ENCODE measurements at places on chromosomes 6 and 20. TPM values are rescaled to one million over a fixed set of nuclear protein-coding genes. Genes with fewer than 3 reads are reported as not detected.

- DNase-seq, result no peak
Measured at GRCh38 chr20:40173872-40174271, 515.2 kb downstream of the MAFB start.

Gene SMLR1
- not detected for total RNA-seq

Gene CALHM5
- not detected for total RNA-seq

GRCh38 chr6:87714093-87714842, 12.2 kb upstream of the AKIRIN2 start:
- DNase-seq, result no peak

Gene PI16
- total RNA-seq, result not detected

GRCh38 chr6:88111991-88112390, 54.2 kb downstream of the CNR1 start:
- DNase-seq, result no peak

GRCh38 chr6:102761872-102762271, 1368.4 kb downstream of the GRIK2 start:
- no peak for DNase-seq

DNA sequence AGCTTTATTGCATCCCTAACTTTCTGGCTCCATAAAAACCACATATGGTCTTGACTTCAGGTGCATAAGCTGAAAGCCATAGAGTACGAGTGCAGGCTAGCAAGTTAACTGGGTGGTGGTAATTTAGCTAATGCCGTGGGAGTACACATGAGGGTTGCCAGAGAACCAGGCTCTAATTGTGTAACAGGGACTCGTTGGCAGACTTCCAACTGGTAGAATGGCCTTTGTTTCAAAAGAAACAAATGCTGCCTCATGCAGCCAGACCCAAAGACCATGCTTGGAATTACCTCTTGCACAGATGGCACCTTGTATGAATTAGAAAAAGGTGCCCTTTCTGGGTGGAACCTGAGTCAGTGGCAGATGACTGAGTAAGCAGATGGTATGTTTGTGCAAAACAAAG, 73.2 kb downstream of the LY86 start:
- DNase-seq, result no peak

GRCh38 chr6:139632840-139633239, 258.4 kb upstream of the CITED2 start:
- DNase-seq, result no peak

Gene ERVFRD-1
- not detected for total RNA-seq

DNA sequence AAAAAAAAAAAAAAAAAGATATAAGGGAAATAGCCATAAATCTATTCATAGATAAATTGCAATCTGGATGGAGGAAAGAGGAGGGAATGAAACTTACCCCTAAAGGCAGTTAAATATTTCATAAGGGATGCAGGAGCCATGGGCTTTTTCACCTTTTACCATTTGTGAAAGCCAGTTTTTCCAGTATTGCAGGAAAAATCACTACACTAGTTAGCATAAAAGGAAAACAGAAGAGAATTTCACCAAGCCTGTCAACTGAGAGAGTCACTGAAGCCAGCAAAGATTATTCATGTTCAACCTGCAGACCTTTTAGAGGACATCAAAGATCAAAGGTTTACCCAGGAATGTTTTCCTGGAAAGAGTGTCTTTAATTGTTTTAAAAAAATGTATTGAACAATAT, 969.7 kb downstream of the KIF16B start:
- DNase-seq, result no peak

- no peak for DNase-seq
Measured at GRCh38 chr6:107304421-107305025, 154.8 kb downstream of the PDSS2 start.

Gene FOXF2
- not detected for total RNA-seq

DNA sequence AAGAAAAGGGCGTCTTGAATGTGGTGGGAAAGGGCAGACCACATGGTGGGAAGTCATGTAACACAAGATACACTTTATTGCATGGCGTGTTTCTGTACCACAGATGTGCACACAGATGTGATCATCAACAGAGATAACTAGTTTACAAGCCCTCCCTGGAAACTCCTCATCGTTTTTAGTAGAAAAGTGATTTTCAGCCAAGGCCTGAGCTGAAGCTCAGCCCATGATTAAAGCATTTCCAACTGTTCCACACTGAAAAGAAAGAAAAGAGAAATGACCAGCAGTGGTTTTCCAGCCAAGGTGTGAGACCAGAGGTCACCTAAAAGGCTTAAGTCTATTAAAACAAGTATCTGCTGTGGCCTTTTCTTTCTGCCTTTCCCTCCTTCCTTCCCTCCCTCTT, 463.9 kb upstream of the JAG1 start:
- no peak for DNase-seq

Gene SCRT2
- total RNA-seq, result not detected

DNA sequence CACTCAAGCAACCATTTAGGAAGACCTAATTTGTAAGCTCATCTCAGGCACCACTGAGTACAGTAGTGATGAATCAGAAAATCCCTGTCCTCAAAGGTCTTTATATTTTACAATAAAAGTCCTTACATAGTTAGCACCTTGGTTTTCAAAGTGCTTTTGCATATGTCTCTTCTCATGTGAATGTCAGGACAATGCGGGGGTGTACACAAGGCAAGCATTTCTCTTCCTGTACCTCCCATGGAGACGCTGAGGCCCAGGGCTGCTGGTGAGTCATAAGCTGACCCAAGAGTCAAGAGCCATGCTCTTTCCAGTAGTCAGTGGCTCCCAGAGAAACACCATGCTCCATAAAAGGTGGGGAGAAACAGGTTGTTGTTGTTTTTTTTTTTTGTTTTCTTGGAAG, 174.0 kb downstream of the GJA10 start:
- DNase-seq, result no peak

- no peak for DNase-seq
Measured at GRCh38 chr6:26476896-26477295, 19.1 kb downstream of the BTN2A1 start.

Gene SLC2A10
- total RNA-seq, result not detected

DNA sequence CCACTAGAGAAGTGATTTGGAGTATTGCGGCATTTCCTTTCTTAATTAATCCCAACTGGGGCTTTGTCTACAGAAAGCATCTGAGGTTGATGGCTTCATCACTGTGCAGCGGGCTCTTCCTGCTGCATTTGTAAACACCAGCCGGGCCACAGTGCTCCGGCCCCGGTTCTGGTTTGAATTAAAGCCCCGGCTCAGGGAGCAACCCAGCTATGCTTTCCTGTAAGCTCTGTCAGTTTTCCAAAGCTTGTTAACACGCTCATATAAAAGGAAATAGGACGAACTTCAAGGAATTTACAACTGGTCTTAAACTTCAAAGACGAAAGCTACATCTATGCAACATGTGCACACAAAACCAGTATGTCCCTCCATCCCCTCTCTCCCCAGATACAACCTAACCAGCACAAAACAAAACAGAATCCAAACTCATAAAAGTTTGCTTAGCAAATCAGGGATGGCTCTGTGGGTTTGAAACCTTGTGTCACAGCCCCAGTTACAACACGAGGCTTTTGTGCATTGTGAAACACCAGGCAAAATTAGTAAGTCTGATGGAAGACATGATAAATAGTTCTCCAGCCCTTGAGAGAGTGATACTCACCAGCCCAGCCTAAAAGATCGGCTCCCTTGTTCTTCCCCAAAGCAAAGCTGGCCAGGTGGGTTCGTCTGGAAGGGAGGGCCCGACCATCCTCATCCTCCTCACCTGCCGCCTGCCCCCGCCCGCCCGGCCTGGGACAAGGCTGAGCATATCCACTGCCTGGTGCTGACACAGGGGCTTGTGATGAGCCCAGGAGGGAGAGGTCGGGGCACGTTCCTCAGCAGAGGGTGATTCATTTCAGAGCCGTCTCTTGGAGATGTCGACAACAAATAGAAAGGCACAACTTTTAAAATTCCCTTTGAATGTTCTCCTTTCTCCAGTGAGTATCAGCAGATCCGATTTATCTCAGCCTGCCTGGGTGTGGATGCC, 197.9 kb downstream of the TFAP2C start:
- DNase-seq, result no peak

GRCh38 chr6:41228096-41228495, at the start of gene TREML4:
TSS of gene TREML4 (plus strand) at chr6:41228349. CDS start at chr6:41228428, 79 bp downstream.
- DNase-seq, result no peak

Gene SIRPD
- total RNA-seq, result not detected

DNA sequence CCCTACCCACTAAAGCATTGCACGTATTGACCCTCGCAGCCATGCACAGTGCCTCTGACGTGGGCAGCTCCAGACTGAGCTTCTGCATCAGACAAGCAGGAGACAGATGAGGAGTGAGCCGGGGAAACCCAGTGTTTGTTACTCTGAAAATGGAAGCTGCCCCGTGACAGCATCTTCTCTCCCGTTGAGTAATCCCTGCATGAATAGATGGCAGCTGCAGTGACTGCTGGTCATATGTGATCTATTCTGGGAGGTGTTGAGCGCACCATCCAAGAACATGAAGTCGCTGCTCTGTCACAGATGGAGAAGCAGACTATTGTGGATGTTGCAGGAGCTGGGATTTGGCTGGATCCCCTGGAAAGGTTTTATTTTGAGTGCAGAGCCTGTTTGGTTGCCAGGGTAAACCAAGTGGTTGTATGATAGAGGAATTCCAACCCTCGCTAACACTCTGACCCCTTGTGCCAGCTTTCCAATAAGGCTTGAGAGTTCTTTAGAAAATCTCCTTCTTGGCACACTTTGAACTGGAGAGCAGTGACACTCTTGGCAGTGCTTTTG, 242.2 kb downstream of the NRN1 start:
- DNase-seq, result no peak

Gene MRPL14
- total RNA-seq, result 65.6 TPM

GRCh38 chr6:106256201-106256968, 69.2 kb downstream of the ATG5 start:
- no peak for DNase-seq

Gene CD109
- 23.6 TPM for total RNA-seq

DNA sequence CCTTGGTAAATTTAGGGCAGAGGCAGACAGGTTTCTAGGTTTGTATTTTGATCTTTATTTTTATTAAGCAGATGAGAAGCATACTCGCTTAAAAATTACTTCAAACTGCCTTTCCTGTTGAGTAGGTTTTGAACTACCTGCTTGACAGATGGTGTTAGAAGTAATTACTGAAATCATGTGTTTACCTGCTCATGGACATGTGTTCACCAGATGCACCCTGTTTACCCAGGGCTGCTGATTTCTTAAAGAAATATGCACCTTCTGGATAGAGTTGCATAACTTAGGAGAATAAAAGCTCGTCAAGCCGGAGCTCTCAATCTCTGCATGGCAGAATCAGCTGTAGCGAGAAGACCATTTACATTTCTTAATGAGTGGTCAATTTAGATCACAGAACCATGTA, 165.1 kb downstream of the CDKAL1 start:
- DNase-seq, result no peak

DNA sequence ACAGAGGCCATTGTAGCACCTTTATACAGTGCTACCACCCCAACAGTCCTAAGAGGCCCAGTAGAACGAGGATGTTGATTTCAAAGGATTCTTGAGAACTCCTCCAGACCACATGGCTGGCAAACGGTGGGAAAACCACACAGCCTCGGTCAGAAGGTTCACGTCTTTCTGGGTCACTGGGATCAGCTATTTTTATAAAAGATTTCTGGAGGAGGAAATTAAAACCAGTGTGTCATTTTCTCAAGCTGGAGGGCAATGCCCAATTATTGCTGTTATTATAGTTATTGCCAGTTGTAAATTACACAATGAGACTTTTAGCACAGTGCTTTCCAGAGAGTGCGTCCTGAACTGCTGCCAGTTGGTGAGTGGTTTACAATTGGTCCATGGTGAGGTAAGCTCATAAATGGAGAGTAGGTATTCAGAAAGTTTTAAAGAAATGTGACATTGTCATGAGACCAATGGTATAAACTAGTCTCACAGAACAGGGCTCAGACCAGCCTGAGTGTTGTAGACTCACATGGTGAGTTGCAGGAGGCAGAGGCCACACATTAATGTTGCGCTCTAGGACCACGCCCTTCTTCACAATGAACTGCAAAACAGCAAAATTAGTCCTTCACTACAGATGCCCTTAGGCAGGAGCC, 8.4 kb upstream of the PPP1R14C start:
- DNase-seq, result no peak

DNA sequence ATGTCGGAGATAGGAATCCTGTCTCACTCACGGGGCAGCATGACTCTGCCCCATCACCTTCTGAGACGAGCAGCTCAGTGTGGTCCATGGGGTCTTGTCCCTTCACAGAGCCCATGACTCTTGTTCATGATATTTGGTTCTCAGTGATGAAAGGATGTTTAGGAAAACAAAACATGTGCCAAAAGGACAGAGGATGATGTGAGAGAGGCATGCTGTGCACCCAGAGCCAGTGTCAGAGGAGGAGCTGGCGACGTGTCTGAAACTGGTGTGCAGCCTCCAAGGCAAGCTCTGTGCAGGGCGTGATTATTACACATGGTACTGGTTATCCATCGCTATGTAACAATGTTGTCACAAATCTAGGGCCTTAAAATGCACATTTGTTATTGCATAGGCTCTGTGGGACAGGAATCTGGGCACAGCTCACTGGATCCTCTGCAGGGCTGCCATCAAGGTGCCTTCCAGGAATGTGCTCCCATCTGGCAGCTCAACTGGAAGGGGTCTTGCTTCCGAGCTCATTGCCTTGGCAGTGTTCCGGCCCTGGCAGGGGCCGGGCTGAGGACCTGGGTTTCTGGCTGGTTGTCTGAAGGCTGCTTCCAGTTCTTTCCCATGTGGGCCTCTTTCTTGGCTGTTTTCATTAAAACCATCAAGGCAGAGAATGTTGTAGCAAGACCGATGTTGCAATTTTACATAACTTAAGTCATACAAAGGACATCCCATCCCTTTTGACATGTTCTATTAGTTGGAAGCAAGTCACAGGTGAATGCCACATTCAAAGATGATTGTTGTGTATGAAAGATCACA, 175.4 kb downstream of the ERMARD start:
- no peak for DNase-seq

DNA sequence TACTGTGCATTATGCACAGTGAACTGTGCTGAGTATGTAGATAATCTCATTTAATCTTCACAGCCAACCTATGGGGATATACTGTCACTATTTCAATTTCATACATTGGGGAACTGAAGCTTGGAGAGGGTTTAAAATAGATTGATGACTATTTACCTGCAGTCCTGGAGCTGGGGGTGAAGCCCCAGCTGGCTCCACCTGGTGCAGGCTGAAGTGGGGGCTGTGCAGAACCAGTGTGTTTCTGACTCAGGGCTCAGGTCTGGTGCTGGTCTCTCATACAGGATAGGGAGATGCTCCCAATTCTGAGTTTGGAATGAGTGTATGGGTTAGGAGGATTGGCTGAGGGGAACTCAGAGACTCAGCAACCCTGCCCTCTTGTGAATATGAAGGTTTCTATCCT, 176.1 kb upstream of the CEP162 start:
- no peak for DNase-seq

GRCh38 chr20:50447102-50447804, 62.9 kb upstream of the PTPN1 start:
- no peak for DNase-seq

Gene FIG4
- total RNA-seq, result 8.5 TPM

- DNase-seq, result no peak
Measured at GRCh38 chr6:42226161-42226611, 8.5 kb upstream of the MRPS10 start.

DNA sequence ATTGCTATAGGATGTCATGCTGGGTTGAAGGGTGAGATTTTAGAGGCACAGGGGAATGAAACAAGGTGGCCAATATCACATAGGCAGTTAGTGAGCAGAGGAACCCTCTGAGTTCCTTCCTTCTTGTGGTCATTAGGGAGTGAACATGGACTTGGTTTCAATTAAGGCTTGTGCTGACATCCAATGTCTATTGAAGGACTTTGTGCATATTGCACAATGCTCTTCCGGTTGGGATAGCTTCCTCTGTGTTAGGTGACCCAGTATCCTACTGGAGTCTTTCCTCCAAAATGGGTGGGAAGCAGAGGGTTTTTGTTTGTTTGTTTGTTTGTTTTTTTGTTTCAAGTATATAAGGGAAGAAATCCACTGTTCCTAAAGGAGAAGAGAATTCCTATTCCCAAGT, 98.5 kb downstream of the HDGFL1 start:
- no peak for DNase-seq

Measured in activated CD4-positive, alpha-beta T cell treated with anti-CD3 and anti-CD28 coated beads, Interleukin-2, amount 10 ng/mL, durations not matched to agents 24 days and 14 days (primary cell).